Stimulated activated CD4-positive, alpha-beta T cell treated with anti-CD3 and anti-CD28 coated beads, Interleukin-1b, Interleukin-23, amount 100 ng/mL, for 24 hours (primary cell): ENCODE measurements at places on chromosomes 11 and 22.

DNA sequence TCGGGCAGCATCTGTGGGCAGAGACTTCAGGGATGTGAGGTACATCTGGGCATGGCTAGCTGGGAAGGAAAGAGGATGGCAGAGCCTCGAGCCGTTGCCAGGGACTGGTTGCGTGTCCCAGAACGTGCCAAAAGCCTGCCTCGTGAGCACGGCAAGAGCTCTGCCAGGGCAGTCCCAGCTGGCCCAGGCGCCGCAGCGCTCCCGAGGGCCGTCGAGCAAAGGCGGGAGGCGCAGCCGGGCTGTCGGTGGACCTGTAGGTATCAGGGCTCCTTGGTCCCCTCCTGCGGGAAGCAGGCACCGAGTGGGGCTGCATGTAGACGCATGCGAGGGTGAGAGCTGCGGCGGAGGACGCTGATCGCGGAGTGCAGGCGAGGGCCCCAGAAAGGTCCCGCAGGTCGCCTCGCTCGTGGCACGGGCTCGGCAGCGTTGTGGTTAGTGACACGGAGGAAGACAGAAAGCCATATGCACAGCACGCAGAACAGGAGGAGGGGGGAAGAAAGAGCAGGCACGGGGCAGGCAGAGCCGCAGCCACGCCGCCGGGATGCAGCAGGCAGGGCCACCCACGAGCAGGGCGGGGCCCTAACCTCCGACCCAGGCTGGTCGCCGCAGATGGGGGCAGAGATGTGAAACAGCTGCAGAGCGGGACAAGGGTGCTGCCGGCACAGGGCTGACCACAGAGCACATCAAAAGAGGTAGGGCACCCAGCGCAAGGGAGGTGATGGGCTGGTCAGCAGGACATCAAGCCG lies 18.0 kb downstream of the LSP1 start:
- DNase-seq = no peak

DNA sequence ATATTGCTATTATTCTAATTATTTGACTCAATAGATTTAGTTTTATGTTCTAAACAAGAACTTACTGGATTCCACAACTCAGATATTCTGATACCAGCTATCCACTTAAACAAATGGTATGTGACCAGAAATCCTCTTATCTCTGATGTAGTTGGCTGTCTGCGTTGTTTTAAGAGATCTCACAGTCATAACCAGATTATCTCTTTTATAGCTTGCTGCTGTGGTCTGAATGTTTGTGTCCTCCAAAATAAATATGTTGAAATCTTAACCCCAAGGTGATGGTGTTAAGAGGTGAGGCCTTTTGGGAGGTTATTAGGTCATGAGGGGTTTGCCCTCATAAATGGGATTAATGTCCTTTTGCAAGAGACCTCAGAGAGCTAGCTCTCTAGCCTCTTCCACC lies 12.7 kb downstream of the ANKRD42 start:
- DNase-seq = no peak

- DNase-seq = no peak
Observed at GRCh38 chr11:15097411-15097810, 17.3 kb upstream of the INSC start.

GRCh38 chr11:64553554-64554201 lies 37.3 kb upstream of the SLC22A12 start:
- peak; percentile 36 for DNase-seq

- DNase-seq = no peak
Observed at GRCh38 chr11:7050191-7050590, 29.9 kb downstream of the NLRP14 start.

GRCh38 chr22:38043151-38044039 lies 13.8 kb upstream of the PICK1 start:
- DNase-seq = no peak
